ENCODE measurements at places on chromosomes 5 and 9.

DNA sequence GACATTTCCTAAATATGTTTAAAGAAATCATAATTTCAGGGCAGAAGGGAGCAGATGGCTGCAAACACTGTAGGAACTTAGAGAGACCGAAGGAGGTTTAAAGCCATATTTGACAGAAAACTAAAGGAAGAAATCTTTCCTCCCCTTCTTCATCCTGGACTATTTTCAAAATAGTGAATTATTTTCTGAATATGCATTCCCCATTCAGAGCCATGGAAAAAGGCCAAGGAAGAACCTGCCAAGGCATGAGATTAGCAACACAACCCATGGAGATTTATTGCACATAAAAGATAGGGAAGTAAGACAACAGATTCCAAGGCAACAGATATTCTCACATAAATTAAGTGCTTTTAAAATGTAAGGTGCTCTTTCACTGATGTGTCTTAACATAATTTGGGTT is 233.3 kb upstream of the ADAMTS16 start:
- DNase-seq: no peak

DNA sequence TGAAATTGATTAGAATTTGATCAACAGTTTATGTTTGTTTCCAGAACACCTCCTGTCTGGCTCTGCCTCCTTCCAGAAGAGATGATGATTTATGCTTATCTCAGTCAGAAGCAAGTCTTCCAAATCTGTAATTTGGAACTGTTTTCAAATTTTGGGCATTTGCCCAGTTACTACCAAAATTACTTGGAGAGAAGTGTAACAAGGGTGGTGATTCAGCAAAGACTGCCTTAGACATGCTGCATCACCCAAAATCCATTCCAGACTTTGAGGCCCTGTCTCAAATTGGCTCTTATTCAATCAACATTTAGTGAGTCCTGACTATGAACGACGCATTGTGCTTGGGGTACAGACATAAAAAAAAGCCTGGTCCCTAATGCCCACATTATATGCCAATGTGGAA is 89.4 kb downstream of the SH3TC2 start:
- no peak for DNase-seq

DNA sequence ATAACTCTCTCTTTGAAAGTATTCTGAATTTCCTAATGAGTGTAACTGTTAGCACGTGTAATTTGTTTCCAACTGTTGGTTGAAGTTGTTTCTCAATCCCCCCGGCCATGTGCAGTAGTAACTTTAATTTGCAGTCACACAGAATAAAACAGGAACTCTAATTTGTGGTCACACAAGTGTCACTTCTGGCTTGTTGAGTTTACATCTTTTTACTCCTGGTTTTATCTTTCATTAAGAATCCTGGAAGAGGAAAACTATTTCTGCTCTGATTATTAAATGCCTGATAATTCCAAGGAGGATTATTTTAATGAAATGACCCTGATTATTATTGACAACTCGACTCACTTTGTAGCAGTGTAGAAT is 1.2 kb downstream of the SCAMP1 start:
- DNase-seq: no peak

DNA sequence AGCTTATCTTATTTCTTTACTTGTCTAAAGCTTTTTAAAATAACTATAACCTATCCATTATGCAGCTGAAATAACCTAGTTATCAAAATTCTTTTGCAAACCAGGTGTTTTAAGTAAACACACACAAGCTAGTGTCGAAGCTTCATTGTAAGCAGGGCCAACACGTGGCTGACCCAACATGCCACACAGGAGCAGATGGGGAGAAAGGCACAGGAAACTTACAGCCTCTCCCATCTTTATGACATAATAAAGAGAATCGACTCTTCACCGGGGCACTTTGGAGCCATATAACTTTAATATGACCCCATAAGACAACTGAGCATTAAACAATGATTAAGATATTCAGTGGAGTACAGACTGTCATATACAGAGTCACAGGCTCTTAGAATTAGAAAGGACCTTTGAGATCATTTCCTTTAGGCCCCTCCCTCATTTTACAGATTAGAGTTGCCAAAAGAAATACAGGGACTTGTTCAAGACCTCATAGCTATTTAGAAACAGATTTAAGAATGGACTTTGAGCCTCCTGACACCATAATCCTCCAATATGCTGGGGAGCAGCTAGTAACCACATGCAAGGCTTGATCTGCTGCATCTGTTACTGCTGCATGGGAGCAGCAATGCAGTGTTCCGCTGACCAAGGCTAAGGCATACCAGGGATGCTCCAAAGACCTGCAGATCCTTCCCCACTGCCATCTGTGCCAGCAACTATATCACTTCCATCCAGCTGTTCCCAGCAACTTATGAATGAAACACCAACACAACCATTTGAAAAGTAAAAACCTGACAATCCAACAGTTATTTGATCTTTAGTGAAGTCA is 75.4 kb downstream of the RASEF start:
- no peak for DNase-seq

DNA sequence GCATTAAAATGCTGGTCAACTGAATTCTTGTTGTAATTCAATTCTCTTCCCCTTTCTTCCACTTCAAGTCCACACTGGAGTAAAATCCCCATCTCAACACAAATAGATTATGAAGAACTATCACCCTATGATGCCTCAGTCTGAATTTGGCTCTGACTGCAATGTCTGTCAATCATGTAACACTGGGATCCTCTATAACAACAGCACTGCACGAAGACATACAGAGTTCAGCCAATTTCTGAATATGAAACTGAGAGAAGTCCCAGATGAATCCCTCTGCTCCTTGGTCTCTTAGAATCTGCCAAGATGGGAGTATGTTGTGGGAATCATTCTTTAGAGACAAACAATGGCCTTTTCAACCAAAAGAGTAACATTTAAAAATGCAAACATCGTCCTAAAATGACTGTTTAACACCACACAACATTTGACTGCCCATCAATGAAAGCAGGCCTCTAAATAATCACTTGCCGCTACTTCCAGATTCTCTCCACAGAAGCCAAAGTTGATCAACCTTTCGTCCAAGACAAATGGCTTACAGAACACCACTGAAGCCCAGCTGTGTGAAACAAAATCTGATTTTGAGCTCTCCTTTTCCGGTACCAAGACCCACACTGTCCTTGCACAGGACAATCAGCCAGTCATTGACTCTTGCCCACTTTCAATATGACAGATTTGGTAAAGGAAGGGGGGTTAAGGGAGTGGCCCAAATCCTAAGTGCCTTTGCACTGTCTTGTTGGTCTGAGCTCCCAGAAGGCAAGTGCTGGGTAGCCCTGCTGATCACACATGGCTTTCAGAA is 258.0 kb downstream of the EBF1 start:
- DNase-seq: no peak

- DNase-seq: peak; percentile 65
Observed at GRCh38 chr5:19987612-19988361, at the start of gene CDH18. Gene CDH18, minus strand, starts transcription at chr5:19988200. Its CDS starts 149,214 bp downstream, at chr5:19838986.

DNA sequence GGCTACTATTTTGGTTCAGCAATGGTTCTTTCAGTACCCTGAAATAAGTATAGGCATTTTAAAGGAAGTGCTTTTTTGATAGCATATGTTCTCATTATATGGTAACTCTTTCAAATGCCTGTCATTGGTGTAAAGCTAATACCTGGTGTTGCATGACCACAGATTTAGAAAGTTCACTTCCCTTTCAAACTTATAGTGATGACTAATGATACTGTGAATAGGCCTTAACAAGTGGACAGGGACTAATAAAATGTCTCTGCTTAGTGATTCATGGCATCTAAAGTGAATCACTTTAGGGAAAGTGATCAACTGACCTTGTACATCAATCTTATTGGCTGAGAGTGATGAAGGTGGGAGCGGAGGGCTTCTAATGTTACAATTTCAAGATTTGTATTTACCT is 21.6 kb downstream of the MRPL22 start:
- no peak for DNase-seq

DNA sequence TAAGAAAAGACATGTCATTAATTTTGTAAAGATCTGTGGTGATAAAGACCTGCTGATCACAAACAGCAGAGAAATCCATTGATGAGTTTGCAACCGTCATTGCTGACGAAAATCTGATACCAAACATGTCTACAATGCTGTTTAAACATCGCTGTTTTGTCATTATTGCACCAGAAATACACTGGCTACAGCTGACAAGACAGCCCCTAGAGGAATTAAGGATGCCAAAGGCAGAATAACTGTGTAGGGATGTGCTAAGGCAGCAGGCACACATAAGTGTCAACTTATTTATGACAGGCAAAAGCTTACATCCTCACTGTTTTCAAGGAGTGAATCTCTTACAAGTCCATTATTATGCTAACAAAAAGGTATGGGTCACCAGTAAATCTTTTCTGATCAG is 439.3 kb downstream of the TLE1 start:
- DNase-seq: no peak

DNA sequence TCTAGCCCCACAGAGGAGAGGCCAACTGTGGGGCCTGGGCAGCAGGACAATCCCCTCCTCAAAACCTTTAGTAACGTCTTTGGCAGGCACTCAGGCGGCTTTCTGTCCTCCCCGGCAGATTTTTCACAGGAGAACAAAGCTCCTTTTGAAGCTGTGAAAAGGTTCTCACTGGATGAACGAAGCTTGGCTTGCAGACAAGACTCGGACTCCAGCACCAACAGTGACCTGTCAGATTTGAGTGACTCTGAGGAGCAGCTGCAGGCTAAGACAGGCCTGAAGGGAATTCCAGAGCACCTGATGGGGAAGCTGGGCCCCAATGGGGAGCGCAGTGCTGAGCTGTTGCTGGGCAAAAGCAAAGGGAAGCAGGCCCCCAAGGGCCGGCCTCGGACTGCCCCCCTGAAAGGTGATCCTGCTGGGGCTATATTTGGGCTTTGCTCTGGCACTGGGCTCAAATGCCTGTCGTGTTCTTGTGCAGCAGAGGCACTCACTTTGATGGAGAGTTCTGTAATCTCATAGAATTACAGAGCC is 39.4 kb downstream of the KDM3B start:
- no peak for DNase-seq

DNA sequence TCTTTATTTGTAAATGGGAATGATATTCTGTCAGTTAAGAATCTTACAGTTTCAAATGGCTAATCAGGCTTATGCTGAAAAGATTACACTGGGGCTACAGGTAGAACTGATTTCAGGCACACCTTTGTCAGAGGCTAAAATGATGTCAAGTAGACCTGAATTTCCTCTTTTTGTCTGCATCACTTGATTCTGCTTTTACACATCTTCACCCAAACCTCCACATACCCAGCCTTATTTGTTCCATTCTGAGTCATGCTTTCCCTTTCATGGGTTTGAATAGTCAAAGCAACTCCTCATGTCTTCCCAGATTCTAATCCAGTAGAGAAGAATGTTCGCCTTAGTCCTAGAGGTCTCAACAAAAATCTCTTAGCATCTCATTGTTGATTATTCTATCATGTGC is 156.4 kb downstream of the CWC27 start:
- no peak for DNase-seq

- no peak for DNase-seq
Observed at GRCh38 chr9:83317244-83317643, 221.0 kb downstream of the FRMD3 start.

GRCh38 chr9:2013743-2014475 is 1.2 kb upstream of the SMARCA2 start:
- DNase-seq: no peak

GRCh38 chr5:154117930-154118329 is 72.6 kb upstream of the GALNT10 start:
- no peak for DNase-seq

DNA sequence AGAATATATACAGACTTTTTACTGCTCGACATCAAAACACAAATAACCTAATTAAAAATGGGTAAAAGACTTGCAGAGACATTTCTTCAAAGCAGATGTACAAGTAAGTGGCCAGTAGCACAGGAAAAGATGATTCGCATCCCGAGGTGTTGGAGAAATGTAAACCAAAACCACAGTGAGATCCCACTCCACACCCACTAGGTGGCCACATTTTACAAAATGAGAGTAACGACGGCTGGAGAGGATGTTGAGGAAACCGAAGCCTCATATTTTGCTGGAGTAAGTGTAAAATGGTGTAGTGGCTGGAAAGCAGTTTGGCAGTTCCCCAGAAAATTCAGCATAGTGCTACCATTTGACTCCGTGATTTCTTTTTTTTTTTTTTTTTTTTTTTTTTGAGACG is 21.3 kb upstream of the GBGT1 start:
- DNase-seq: peak; percentile 66

- DNase-seq: no peak
Observed at GRCh38 chr9:35740243-35740642, 7.8 kb downstream of the CREB3 start.

DNA sequence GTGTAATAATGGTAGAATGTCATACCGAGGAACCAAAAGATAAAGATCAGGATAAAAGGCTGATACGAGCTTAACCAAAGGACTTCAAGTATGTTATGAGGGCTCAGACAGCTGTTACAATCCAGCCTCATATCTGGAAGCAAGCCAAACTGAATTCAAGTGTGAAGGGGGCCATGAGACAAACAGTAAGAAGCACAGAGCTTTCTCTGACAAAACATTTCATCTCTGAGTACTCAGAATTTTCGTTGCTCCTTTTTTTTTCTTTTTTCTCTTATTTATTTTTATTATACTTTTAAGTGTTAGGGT is 52.9 kb upstream of the CD180 start:
- DNase-seq: no peak

GRCh38 chr9:11794984-11795383 is 898.2 kb upstream of the TYRP1 start:
- no peak for DNase-seq

DNA sequence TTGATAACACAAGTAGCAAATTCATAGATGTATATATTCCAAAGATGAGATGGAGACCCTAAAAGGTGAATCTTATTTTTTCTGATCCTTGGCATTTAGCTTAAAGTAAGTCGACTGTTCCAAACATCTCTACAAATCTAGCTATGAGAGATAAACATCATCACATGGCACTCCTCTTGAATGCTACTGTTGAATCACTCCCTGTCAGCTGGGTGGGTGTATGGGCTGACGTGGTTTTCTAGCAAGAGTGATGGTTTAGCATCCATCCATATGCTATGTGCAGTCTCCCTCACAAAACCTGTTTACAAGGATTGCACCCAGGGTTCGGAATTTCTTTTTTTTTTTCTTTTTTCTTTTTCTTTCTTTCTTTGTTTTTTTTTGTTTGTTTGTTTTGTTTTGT is 13.8 kb downstream of the ACO1 start:
- no peak for DNase-seq

GRCh38 chr9:136007934-136008692 is 46.9 kb upstream of the UBAC1 start:
- DNase-seq: no peak

DNA sequence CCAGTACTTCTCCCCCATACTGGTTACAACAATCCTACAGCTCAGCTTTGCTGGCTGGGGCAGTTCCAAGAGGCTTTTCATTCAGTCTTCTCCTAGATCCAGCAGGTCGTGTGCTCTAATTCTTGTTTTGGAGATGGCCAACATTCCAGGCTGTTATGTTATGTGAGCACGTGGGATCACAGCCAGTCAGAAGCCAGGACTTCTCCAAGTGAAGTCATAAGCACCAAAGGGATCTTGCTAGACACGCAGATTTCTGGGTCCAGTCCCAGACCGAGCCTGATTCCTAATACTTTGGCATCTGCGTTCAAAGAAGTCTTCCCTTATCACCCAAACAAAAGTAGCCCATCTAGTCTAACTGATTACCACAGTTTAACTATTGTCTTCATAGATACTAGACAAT is 1.4 kb upstream of the LARP1 start:
- DNase-seq: no peak

Data from NCI-H774 (cell line).